ENCODE measurements at places on chromosomes 5 and 9.

GRCh38 chr9:11962327-11962726 lies 730.9 kb upstream of the TYRP1 start:
- no peak for DNase-seq

DNA sequence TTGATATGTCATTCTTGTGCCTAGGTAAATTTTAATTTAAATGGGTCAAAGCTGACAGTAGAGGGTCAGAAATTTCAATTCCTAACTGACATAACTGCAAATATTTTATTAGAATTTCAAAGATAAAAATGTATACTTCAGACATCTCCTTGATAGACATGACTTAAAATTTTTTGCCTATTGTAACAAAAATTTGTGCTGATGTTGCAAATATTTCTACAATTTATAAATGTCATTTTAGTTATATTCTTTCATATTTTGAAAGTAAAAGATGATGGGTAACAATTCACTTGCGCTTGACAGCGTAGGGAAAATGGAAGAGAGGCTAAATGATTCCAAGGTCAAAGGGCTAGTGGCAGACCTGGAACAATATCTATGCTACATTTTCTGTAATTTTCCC lies 220.3 kb upstream of the ST8SIA4 start:
- no peak for DNase-seq

DNA sequence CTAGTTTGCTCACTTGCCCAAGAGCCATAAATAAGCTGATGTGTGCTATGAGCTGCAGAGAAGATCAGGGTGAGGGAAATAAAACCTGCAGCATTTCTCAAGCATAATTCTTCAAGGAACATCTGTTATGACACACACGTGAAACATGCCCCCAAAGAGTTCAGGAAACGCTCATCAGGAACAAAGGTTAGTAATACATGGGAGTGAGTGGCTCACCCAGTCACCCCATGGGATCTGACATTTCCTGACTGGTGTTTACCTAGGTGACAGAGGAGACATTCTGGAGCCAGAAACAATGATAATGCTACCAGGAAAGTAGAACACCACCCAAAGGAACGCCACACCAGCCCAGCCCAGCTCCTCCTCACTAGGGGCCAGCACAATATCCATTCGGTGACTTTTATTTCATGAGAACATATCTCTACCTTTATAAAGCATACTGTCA lies 66.0 kb downstream of the FRMD3 start:
- DNase-seq: peak; percentile 10

GRCh38 chr9:104944356-104944755 lies 16.4 kb upstream of the ABCA1 start:
- no peak for DNase-seq

DNA sequence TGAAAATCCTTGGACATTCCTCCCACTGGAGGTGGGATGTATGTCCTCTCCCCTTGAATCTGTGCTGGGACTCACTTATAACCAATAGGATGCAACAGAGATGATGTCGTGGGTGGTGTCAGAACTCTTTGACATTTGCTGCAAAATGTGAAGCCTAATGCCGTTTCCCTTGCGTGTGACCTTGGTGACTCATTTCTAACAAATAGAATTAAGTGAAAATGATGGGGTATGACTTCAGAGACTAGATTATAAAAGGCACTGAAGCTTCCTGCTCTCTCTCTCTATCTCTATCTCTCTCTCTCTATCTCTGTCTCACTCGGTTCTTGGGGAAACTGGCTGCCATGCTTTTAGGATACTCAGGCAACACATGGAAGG lies 126.1 kb upstream of the STC2 start:
- no peak for DNase-seq
